ENCODE measurements at places on chromosomes 4 and X.
A peak's percentile ranks its signal among the peaks of the same experiment; 100 is the strongest.

- peak; percentile 88 for DNase-seq
Measured at GRCh38 chr4:47463235-47463956, at the start of gene COMMD8. Gene COMMD8, minus strand, starts transcription at chr4:47463702. Its CDS starts 51 bp downstream, at chr4:47463651.

DNA sequence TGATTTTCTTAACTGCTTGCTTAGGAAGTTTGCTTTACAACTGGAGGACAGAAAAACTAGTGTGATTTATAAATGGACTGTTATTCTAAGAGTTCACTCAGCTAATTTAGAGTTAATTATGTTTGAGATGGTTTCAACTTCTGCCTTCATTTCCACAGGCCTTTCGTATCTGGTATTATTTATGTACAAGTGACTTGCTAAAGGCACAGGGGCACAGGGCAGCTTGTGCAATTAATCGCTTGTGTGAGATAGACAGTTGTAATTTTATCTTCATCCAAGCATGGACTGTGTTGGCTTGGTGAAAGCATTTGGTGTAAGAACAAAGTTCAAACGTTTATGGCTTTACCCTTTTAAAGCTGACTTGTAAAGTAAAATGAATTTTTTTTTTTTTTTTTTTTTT is 38.3 kb downstream of the GPAT3 start:
- no peak for DNase-seq

- no peak for DNase-seq
Measured at GRCh38 chr4:121690001-121690400, 6.8 kb downstream of the ANXA5 start.

GRCh38 chr4:35963974-35964515 is 280.3 kb downstream of the ARAP2 start:
- DNase-seq, result no peak

DNA sequence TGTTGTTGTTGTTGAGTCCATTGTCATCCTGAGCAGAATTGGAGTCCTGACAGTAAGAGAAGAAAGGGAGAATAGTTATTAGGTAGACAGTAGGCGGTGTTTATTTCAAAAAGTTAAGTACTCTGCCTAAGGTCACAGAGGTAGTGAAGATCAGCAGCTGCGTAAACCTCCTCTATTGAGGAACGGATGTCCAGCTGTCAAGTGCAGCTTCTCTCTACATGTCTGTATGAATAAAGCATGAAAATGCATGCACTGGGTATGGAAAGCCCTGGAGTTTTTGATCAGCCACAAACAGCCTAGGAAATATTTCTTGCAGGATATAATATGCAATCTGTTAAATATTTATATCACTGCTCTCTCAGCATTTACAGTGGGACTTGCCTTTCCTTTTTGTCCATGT is 109.4 kb upstream of the CBLL2 start:
- DNase-seq, result no peak

DNA sequence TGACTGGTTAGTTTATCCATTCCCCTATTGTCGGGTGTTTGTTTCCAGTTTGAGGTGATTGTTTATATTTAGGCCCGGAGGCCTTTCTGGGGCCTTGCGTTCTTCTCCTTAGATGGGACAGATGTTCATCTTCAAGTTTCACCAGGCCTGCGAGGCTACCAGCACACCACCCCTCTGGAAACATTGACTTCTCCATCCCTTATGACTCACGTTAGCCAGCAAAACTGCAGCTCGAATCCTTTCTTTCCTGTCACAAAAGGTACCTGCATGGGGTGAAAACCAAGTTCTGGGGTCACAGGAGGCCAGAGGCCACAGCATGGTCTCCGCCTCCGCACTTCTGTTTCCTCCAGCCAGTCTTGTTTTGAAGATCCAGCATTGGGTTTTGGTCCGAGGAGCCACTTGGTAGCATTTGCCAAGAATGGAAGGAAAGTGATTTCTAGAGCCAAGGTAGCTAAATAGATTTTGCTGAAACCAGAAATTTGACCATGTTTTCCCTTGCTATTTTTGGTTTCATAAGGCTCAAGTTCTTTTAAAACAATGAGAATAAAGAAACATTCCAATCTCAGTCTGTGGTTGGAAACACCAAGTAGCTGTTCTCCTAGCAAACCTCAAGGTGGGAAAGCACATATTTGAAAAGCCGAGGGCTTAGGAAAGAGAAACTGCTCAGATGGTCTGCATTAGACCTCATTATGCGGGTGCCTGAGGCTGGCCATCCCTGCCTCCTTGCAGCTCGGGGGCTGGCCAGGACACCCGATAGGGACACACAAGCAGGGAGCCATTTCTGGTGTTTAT is 5.6 kb downstream of the NYX start:
- DNase-seq, result no peak

DNA sequence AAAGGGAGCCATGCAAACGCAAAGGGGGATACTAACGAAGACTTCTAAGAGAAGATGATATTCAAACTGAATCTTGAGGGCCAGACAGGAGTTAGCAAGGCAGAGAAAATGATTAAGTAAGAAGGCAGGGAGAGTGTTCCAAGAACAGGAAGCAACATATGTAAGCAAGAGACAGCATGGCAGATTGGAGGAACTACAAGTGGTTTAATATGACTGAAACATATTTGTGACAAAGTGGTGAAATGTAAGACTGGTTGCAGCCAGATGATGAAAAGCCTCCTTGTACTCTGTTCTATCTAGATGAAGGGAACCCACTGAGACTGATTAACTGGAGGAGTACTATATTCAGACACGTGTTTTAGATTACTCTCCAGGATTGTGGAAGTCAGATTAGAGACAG is 116.6 kb upstream of the DIAPH2 start:
- DNase-seq, result no peak

DNA sequence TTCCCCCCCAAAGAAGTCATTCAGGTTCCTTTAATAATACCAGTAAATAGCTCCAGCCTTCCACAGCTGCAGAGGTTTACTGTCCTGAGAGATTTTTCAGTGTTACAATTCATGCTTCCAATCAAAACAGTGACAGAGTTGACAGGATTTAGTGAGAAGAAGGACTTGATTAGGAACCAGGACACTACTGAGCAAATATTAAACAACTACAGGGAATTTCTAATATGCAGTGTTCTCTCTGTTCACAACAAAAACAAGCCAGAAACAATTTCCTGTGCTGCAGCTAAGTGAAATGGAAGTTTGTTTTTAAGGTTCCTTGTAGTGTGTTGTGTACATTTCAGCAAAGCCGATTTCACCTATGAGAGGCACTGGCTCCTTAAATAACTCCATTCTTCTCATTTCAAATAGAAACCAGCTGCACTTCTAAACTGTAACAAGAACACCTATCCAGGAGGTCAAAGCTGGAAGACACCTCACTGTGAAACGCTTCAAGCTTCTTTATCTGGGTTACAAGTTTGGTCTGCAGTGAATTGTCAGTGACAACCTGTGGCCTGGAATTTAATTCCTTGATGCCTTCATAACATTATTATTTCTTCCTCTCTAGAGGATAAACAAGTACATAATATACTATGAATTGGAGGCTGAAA is 149.3 kb downstream of the RASL11B start:
- no peak for DNase-seq

- DNase-seq, result no peak
Measured at GRCh38 chr4:12911750-12912358, 572.3 kb downstream of the RAB28 start.

DNA sequence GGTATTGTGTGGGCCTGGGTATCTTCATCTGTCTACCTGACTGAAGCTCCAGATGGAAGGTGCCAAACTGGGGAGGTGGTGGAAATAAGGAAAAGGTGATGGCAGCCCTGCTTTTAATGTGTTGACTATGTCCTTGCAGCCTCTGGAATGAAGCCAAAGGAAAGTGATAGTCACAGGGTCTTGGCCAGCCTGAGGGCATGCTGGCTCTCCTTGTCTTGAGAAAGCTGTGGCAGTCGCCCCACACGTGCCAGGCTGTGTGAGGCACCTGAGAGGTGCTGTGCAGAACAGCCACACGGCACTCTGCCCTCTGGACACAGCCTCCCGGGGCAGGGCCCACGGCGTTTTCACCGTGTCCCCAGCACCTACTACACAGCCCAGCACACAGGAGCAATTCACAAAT is 77.6 kb downstream of the NAT8L start:
- no peak for DNase-seq

DNA sequence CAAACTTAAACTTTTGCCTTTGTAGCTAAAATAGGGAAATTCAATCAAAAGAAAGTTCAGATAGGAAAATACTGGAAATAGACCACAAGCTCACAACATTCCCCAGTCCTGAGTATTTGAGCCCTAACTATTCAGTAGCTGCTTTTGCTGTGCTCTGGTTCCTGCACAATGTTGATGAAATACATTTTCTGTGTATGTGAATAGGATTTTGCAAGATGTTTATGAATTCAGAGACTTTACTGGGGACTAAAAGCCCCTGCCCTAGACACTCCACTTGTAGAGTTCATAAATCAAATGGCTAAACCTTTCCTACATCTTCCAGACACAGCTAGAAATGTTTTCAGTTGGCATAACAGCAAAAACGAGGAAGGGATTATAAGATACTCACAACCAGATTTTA is 105.9 kb downstream of the FBXO8 start:
- DNase-seq, result no peak

DNA sequence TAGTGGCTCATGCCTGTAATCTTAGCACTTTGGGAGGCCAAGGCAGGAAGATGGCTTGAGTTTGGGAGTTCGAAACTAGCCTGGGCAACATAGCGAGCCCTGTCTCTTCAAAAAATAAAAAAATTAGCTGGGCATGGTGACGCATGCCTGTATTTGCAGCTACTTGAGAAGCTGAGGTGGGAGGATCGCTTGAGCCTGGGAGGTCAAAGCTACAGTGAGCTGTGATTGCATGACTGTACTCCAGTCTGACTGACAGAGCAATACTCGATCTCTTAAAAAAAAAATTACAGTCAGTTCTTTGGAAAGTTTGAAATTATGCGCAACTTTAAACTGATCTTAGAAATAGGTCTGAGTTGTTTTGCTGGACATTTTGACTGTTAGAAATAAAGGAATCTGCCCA is 55.8 kb downstream of the DOCK11 start:
- no peak for DNase-seq

DNA sequence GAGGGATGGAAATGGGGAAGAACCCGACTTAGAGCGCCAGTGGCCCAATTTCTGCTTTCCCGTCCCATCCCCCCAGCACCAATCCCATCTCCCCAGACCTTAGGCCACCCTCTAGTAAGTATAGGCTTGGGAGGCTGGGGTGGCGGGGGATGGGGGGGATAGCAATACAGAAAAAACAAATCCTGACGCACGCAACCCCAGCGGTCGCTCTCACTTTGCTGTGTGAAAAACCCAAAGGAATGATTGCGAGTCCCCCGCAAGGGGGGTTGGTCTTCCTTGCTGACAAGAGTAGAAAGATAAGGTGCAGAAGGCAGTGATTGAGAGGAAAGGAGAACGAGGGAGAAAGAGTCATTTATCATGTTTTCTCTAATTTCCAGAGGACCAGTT is 863 bp downstream of the CPE start:
- no peak for DNase-seq

DNA sequence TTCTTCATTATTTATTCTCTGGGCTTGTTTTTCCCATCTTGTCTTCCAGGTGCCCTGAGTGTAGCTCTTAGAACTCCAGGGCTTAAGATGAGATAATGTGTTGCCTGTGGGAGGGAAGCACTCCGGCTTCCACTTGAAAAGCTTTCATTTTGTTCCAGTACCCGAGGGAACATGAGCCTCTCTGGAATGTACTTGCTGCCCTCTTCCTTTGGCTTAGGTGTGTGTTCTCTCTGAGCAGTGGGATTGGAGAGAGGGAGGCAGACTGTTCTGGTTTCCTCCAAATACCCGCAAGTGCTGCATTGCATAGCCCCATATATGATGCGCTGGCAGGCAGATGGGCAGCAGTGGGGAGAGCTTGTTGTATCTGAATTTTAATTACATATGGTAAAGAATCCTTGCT is 861 bp upstream of the DTHD1 start:
- no peak for DNase-seq

- no peak for DNase-seq
Measured at GRCh38 chr4:1792832-1793495, at the start of gene FGFR3. Gene FGFR3, plus strand, starts transcription at chr4:1793293. Its CDS starts 642 bp downstream, at chr4:1793935.

DNA sequence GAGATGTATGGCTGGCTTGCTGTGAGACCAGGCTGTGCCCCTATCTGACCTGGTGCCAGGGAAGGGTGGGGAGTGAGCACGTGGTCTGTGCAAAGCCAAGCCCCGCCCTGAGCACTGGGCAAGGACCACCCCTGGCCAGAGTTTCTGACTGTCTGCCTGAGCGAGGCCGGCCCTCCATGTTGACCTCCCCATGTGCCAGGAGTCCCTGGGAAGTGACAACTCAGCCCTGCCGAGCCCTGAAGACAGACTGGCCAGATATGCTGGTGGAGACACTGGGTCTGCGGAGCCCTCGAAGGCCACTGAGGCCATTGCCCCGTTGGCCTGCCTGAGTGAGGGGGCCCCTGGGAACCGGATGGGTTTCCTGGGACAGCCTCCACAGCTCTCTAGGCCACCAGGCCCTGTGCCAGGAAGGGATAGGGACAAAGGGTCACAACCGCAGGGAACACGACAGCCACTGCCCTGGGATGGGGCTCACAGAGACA is 7.1 kb upstream of the BGN start:
- no peak for DNase-seq

- no peak for DNase-seq
Measured at GRCh38 chr4:3760841-3761240, 5.3 kb upstream of the ADRA2C start.

DNA sequence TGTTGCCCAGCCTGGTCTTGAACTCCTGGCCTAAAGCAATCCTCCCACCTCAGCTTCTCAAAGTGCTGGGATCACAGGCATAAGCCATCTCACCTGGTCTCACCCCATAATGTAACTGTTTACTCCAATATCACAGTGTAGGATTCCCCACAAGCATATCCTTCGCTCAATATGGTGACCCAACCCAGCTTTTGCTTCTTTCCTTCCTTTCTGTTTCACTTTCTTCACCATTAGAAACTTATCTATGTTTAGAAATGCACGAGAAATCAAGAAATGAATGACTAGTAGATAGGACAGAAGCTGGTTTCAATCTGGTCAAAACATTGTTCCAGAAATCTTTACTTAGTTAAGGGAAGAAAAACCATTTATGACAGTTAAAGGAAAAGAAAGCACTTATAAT is 18.9 kb downstream of the TSPAN5 start:
- no peak for DNase-seq

GRCh38 chr4:113358784-113359183 is 309.3 kb downstream of the ANK2 start:
- DNase-seq, result no peak

DNA sequence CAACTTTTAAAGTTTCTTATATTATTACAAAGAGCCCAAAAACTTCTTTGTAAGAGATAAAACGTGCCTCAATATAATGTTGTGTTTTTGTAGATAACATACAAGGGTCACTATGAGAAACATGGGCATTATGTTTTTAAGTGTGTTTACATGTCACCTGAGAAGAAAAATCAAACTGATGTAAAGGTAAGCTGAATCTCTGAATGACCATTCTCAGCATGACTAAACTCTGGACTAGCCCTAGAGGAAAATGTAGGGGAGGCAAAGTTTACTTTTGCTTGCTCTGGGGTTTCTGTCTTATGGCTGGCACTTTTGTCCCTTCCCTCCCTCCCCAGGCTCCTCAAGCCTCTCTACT is 6.8 kb downstream of the MEPE start:
- no peak for DNase-seq

GRCh38 chrX:31302573-31303075 is 230.8 kb upstream of the FTHL17 start:
- DNase-seq, result no peak

GRCh38 chrX:153763989-153764755 is at the start of gene PLXNB3:
Gene PLXNB3, plus strand, starts transcription at chrX:153764249. Its CDS starts 1,287 bp downstream, at chrX:153765536.
- peak; percentile 55 for DNase-seq
